ENCODE measurements at places on chromosomes 16 and 17.

DNA sequence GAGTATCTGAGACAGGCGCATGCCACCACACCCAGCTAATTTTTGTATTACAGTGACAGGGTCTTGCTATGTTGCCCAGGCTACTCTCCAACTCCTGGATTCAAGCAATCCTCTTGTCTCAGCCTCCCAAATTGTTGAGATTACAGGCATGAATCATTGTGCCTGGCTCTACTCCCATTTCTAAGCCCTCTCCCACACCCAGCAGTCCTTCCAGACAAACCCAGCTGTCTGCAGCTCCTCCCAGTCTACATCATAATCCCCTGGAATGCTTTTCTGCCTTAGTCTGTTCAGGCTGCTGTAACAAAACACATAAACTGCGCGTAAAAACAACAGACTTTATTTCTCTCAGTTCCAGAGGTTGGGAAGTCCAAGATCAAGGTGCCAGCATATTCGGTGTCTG is 144.5 kb downstream of the GRIN2A start:
- no peak for DNase-seq

DNA sequence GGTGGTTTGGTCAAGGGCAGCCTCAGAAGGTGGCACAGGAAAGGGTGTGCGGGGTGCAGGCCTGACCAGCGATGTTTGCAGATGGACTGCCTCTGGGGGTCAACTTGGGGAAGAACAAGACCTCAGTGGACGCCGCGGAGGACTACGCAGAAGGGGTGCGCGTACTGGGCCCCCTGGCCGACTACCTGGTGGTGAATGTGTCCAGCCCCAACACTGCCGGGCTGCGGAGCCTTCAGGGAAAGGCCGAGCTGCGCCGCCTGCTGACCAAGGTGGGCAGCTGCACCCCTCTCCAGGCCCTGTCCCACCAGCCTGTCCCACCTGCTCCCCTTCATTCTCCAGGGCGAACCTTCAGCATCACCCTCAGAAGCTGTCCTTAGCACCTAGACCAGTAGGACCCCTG is 12.5 kb downstream of the DHODH start:
- DNase-seq: no peak

- no peak for DNase-seq
Measured at GRCh38 chr16:71460236-71460635, 1.8 kb downstream of the ZNF23 start.

- peak; percentile 17 for DNase-seq
Measured at GRCh38 chr16:59510008-59510424, 775.9 kb upstream of the GOT2 start.

DNA sequence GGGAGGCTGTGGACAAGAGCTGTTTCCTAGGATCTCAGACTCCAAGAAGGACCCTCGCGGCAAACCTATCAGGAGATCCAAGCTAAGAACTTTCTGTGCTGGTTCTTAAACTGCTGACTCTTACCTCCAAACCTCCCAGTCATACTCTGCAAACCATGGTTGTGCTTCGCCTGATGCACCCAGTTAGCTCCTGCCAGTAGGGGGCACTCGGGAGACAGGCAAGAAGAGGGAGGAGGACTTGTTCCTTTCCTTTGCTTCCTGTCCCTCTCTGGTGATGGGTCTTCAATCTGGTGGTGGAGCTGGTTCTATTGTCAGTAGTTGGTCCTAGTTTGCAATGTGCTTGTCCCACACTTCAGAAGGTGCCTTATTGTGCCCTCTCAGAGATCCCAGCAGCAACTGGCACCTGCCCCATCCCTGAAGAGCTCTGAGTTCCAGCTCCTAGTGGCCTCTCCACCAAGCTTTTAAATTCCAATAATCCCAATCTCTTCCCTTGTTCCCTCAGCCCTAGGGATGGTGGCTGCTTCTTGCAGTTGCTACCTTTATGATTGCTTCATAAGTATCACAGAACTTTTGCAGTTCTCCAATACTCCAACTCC is 113.5 kb upstream of the RPL38 start:
- DNase-seq: no peak

GRCh38 chr17:76327696-76328095 is 19.6 kb upstream of the QRICH2 start:
- DNase-seq: no peak

DNA sequence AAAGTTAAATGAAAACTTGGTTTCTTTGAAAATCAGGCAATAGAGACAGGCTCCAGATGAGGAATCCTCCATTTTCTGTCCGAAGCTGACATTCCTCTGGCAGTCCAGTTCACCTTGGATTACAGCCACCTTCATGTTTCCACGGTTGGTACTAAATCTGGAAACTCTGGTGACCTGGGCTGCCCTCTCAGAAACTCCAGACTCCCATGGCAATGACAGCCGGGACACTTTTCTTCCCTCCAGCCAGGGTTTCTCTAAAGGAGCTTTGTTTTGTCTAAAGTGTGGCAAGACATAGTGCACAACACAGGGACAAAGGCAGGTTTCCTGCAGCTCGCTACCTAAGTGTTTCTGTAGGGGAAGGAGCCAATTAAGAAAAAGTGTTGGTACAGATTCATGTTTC is 36.0 kb downstream of the CLUAP1 start:
- DNase-seq: peak; percentile 10

GRCh38 chr17:58265271-58265670 is 15.5 kb downstream of the MPO start:
- no peak for DNase-seq

GRCh38 chr17:17021194-17021863 is 20.9 kb upstream of the MPRIP start:
- DNase-seq: no peak

- DNase-seq: no peak
Measured at GRCh38 chr16:55057866-55058265, 127.2 kb downstream of the IRX5 start.

GRCh38 chr16:4859900-4860255 is 12.6 kb downstream of the UBN1 start:
- no peak for DNase-seq

GRCh38 chr16:19481296-19481695 is 40.6 kb downstream of the GDE1 start:
- DNase-seq: no peak

DNA sequence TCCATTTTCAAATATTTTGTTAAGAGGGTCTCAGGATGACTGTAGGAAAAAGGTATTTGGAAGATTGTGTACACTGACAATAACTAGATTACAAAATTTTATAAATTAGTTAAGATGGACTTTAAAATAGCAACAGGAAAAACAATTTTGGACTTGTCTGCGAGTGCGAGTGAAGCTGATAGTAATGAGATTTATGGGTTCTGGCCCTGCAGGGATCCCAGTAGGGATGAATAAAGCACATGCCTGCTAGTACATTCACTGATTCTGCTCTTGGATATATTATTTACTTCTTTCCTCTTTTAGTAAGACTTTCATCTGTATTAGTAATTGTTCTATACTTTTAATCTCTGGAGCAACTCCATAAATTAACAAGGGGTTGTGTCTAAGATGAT is 28.2 kb downstream of the PRKCA start:
- no peak for DNase-seq

DNA sequence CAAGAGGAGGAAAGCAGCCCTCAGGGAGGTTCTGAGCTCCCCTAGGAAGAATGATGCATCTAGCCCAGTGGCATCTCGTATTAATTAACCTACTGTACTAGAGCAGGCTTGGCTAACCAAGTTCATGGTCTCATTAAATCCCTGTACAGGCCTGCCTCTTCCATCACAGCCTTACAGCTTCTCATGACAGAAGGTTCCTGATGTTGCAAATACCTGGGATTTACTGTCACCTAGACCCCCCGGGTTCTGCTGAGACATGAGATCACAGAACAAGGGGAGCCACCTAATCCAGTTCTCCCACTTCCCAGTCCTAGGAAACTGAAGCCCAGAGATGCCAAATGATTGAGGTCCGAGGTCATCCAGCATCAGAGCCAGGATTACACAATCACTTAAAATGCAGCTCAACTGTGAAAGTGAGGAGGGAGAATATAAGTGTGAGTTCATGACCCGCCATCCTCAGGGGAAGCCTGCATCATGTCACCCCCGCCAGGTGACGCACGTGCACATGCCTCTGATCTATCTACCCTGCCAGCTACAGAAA is 23.9 kb downstream of the ACLY start:
- DNase-seq: no peak

DNA sequence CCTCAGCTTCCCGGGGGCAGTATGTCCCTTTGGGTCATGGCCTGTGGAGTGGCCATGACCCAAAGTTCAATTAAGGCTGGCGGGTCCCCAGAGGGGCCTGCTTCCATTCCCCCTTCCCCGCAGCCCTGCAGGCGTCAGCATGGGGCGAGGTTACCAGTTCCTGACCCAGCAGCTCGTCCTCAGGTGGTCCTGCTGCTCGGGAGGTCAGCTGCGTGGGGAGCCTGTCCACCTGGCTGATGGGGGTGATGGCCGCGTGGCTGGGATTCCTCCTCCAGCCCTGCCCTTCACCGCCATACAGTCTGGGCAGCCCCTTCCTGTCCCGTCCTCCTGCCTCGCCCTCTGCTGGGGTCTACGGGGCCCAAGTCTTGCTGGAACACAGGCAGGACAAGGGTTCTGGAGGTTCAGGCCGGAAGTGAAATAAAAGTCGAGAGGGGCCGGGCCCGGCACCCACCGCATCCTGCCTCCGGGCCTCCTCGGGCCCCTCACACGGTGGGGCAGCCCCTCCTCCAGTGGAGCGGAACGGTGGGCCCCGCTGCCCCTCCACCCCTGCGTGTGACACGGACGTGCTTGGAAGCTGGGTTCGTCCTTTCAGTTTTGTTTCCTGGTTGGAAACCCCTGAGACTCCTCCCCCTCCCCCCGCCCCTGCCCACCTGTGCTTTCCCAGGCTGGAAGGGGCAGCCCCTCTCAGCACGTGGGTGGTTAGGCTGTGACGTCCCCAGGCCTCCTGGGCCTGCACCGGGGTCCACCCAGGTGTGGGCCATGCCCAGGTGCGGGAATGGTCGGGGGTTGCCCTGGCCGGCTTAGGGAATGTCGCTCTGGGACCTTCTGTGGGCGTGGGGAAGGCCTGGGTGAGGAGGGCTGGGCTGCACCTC is 6.8 kb downstream of the UBALD2 start:
- no peak for DNase-seq

DNA sequence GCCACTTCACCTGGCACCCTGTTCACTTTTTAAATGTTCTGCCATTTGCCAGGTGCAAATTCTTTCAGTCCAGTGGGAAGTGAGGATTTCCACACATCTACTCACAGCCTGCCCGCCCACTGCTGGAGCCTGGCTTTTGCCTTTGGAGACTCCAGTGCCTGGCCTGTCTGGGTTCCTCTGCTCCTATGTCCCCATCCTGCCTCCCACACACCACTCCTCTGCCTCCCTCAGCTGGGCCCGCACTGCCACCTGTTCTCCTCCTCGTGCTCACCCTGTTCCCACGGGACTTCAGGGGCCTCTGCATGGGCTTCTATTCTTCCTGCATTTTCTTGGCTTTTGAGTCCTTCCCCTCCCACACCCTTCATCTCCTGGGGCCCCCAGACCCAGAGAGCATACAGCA is 7.9 kb upstream of the NDRG4 start:
- DNase-seq: no peak

- DNase-seq: no peak
Measured at GRCh38 chr17:1082579-1082978, 85.7 kb downstream of the TIMM22 start.

- DNase-seq: no peak
Measured at GRCh38 chr16:2756288-2757015, 4.0 kb downstream of the SRRM2 start.

DNA sequence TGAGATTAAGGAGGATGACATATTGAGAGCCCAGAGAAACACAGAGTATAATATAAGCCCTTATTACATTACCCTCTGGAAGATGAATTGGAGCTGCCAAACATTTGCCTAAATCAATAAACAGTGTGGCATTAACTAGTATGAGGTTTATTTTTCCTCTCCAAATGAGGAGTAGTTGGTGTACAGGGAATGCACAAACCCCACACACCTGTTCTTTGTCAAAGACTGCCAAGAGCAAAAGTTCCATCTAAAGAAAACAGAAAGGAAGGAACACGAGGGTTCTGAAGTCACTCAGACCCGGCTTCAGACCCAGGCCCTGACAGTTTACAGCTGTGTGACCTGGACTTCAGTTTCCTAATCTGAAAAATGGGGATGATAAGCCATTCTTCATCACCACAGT is 138.1 kb downstream of the SHISA9 start:
- no peak for DNase-seq

- DNase-seq: no peak
Measured at GRCh38 chr17:77572065-77572601, 386.4 kb upstream of the TNRC6C start.

DNA sequence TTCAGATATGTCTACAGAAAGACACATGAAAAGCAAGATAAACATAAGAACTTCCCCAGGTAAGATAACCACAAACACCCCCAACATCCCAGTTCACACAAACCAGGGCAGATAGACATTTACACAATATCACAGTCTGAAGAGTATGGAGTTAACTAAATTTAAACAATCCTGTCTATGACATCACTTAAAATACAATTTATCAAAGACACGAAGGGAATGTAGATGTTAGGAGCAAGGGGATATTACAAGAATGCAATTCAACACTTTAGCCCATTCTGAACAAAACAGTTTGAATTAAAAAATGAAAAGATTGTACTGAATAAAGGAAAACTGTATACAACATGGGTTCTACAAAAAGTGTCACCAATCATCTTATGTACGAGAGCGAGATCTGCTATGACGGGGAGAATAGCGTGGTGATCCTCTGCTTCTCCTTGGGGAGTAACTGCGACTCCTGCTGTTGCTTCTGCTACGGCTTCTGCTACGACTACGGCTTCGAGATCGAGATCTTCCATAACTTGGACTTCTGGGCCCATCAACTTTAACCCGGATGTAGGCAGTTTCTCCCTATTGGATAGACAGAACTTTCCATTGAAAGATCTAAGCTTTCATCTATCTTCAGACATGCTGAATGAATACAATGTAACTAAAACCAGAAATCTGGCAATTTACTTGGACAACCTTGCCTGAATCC is 1.9 kb downstream of the SRSF1 start:
- DNase-seq: no peak

GRCh38 chr16:69566240-69566980 is 644 bp downstream of the NFAT5 start:
- DNase-seq: peak; percentile 78

- DNase-seq: no peak
Measured at GRCh38 chr16:54651440-54652195, 279.0 kb upstream of the IRX5 start.

GRCh38 chr16:69083306-69083941 is 22.0 kb upstream of the HAS3 start:
- DNase-seq: no peak

- DNase-seq: no peak
Measured at GRCh38 chr16:11619327-11619851, 32.7 kb upstream of the LITAF start.

GRCh38 chr17:39809221-39809620 is 54.9 kb downstream of the IKZF3 start:
- no peak for DNase-seq

GRCh38 chr16:2278272-2278608 is 10.3 kb upstream of the RNPS1 start:
- no peak for DNase-seq

- DNase-seq: no peak
Measured at GRCh38 chr17:40471846-40472732, 28.8 kb downstream of the IGFBP4 start.

- no peak for DNase-seq
Measured at GRCh38 chr16:15439102-15439501, 4.7 kb downstream of the BMERB1 start.

- no peak for DNase-seq
Measured at GRCh38 chr17:35265566-35266141, 22.8 kb downstream of the SLFN5 start.

Data from C1 segment of cervical spinal cord (tissue), 14 donors.